ENCODE measurements at places on chromosomes 12 and 14.
A peak's percentile ranks its signal among the peaks of the same experiment; 100 is the strongest.

DNA sequence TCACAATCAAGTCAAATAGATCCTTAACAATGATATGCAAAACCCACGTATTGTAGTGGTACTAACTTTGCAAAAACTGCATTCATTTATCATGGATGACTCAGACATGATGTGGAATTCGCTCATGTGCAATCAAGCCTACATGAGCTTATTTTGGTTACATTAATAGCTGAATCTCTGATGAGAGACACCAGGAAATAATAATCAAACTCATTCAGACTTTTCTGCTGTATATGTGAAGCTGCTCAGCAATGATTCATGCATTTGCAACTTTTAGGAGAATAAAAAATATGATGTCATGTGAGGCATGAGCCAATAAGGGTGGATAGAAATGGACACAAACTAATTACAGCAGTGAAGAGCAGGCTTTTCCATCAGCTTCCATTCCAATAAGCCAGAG, 1075.8 kb upstream of the TMEM132C start:
- DNase-seq: no peak

GRCh38 chr14:73467800-73468199, 9.5 kb upstream of the NUMB start:
- DNase-seq: no peak

- DNase-seq: no peak
Observed at GRCh38 chr12:5371631-5372030, 60.3 kb upstream of the NTF3 start.

DNA sequence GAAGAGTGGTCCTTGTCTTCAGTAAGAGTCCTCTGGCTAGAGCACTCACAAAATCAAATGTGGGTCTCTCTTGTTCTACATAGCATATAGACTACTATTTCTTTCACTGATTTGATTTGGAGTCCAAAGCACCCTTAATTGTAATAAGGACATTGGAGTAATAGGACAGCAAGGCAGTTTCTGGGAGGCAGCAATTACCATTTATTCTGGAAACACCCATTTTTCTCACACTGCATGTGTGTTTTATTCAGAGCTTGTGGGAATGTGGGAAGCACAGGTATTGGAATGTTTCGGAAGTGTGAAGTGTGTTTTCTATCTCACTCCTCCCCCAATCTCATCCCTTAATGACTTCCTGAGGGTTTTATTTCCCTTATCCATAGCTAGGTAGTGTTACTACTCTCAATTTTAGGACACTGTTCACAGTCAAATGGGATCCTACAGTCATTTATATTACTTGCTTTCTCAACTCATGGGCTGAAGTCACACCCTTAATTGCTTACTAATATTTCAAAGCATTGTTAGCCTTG, 20.2 kb downstream of the PCBP2 start:
- no peak for DNase-seq

DNA sequence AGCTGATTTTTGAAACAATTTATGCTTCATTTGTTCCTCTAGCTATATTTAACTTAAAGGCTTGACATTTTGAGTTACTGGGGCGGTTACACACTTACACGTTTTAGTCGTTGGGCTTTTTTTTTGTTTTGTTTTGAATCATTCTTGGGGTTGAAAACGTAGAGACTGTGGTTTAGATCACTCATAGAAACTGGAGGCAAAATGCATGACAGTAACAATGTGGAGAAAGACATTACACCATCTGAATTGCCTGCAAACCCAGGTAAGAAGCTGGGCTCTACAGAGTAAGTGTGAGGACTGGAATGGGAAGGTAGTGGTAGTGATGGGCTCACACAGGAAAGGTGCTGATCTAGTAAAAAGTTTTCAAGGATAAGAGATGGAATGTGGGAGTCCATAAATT, at the start of gene CLEC2D:
TSS of gene CLEC2D (plus strand) at position 180 of the 400 bp plus-strand sequence. CDS start at position 202, 22 bp downstream.
- peak; percentile 71 for DNase-seq

DNA sequence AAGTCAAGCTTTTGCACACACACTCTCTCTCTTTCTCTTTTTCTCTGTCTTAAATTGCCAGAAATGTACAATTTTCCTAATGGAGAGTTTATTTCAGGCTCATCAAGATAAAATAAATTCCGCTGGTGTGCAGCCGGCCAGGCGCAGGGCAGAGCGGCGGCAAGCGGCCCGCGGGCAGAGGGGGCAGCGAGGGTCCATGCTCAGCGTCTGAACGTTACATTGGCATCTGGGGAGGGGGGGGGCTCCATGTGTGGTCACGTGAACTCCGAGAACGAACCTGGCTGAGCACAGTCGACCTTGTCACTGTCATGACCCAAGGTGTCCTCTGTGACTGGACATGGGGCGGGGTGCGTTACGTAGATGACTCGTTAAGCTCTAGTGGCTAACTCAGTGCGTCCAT, 23.8 kb upstream of the FZD10 start:
- DNase-seq: no peak

GRCh38 chr12:131250028-131250950, 296.6 kb downstream of the ADGRD1 start:
- DNase-seq: no peak

GRCh38 chr12:8446642-8447547, 8.9 kb upstream of the CLEC6A start:
- DNase-seq: no peak

DNA sequence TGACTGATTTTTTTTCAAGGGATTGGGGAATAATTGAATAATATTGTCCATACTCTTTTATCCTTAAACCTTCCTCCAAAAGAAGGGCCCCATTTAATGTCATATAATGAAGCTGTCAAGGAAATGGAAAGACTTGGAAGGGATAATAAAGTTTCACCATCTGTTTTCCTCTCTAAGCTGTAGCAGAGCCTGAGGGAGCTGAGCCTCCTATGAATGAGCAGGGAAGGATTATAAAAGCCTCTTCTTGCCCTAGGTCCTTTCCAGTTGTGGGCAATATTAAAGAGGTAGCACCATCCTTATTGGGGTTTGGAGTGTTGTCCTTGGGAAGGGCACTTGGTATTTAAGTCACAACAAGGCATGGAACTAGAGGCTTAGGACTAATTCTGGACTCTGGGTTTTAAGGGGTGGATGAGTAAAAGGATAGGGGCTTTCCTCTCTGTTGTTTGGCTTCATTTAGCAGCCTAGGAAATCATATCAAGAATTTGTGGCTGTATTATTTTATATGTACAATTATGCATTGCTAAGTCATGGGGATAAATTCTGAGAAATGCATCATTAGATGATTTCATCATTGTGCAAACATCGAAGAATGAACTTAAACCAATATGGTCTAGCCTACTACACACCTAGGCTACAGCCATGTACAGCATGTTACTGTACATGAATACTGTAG, 408.5 kb upstream of the DCN start:
- DNase-seq: no peak

- no peak for DNase-seq
Observed at GRCh38 chr14:54889919-54890318, 12.7 kb downstream of the GCH1 start.

- DNase-seq: peak; percentile 19
Observed at GRCh38 chr12:104519190-104520019, 62.7 kb downstream of the CHST11 start.

- DNase-seq: peak; percentile 36
Observed at GRCh38 chr12:442235-442884, 17.4 kb upstream of the B4GALNT3 start.

- no peak for DNase-seq
Observed at GRCh38 chr12:100995771-100996170, 201.2 kb downstream of the ANO4 start.

- no peak for DNase-seq
Observed at GRCh38 chr14:55977392-55978150, 140.6 kb upstream of the PELI2 start.

GRCh38 chr12:101172316-101172715, 37.7 kb downstream of the SLC5A8 start:
- no peak for DNase-seq

DNA sequence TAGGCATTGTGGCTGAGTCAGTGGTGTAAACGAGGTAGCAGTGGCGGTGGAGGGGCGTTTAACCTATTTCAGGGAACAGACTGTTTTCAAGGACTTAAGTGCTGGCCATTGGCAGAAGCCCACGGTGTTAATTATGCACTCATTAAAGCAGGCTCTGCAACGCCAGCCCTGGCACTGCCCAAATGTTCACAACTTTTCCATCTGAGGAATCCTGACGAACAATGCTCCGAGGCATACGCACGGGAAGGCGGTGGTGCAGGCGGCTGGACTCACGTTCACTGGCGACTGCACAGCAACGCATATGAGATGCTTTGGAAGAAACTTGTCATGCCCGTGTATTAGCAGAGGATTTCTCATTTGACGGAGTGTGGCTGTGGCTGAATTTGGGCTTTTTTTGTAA, 70.6 kb upstream of the SLC24A4 start:
- DNase-seq: no peak

- DNase-seq: peak; percentile 56
Observed at GRCh38 chr14:74217672-74218448, 21.4 kb upstream of the VSX2 start.

DNA sequence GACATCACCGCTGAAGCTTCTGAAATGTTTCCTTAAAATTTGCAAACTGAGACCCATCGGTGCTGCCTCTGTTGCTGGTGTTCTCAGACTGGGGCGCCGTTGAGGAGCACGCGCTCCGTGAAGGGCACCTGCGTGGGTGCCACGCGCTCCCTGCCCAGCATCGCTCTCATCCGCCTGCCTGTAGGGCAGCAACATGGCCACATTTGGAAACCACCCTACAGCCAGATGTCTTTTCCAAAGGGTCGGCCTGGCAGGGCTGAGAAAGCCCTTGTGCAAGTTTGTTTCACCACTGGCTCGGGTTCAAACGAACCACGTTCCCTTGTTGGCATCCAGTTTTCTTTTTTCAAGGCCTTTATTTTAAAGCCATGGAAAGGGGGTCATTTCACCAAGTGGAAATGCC, 13.9 kb downstream of the ADGRD1 start:
- no peak for DNase-seq

GRCh38 chr12:71972441-71973074, 33.9 kb downstream of the TPH2 start:
- DNase-seq: no peak

Measured in CD4-positive, alpha-beta T cell treated with Interleukin-6 at 100 ng/mL for 8 hours (primary cell).